ENCODE measurements at places on chromosomes 1 and 21. TPM values are rescaled to one million over a fixed set of nuclear protein-coding genes. Genes with fewer than 3 reads are reported as not detected.

DNA sequence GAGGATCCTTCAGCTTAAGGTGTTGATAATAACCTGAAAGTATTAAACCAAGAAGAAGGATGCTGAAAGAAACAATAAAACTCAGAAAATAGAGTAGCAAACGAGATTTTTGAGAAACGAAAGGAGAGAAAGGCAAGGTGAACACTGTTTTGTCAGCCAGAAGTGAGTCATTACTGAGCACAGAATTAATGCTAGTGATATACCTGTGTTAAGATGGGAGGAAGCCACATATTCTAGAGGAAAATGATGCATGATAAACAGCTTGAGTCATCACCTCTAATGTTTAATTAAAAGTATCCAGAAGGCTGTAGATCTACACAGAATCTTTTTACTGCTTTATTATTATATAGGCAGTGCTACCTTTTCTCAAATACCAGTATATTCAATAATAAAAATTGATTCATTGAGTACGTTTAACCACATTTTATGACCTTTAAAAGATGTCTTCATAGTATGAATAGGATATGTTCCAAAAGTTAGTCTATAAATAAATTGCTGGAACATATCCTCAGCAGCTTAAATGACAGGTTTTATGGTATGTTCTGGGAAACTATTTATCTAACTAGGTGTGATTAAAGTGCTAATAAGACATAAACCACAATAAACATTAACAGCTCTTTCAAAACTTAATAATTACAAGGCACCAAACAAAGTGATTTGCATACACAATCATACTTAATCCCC is 10.3 kb downstream of the SH3GLB1 start:
- DNase-seq: no peak

DNA sequence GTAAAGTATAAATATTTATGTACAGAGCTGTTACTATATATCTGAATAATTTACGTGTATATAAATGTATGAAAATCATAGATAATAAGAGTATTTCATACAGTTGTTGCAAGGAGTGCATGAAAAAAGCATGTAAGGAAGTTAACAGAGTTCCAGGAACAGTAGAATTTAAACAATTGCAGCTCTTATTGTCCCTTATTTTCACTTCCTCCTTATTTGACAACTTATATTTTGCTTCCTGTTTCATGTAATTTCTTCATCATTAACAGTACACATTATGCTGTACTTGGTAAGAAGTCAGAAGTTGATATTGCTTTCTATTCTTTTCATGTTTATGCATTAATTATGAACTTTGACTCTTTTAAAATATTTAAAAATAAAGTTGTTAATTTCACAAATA is 681.5 kb downstream of the LRRIQ3 start:
- no peak for DNase-seq

DNA sequence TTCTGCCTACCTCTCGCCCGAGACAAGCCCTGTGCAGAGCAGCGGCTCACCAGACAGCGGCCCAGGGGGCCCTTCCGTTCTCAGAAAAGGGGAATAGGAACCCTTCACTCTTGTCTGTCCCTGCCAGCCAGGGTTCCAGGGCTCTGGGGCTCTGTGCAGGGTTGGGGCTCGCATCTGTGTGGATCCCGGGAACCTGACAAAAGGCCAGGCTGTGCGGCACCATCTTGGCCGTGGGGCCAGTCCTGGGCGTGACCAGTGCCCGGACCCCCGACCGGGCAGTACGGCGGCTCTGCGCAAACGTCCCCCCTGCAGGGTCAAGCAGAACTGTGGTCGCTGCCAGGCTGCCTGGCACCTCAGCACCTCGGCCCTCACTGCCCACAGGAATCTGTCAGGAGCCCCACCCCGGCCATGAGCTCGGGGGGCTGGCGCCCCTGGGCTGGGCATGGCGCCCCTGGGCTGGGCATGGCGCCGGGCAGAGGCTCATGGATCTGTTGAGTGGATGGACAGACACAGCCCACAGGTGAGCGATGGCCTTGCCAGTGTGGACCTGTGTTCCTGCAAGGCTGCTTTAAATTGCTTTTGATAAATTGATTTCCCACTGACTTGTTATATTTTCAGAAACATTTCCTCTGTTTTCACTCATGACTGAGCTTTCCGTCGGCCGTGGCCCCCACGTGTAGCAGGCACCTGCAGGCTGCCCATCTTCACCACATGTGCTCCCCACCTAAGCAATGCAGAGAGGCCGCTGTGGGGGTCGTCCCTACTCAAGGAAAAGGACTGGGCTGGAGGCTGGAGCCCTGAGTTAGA is 59.0 kb downstream of the SLX9 start:
- no peak for DNase-seq

GRCh38 chr1:85174503-85174902 is 26.3 kb downstream of the SYDE2 start:
- DNase-seq: no peak

- no peak for DNase-seq
Observed at GRCh38 chr1:211738691-211739301, 63.4 kb upstream of the NEK2 start.

DNA sequence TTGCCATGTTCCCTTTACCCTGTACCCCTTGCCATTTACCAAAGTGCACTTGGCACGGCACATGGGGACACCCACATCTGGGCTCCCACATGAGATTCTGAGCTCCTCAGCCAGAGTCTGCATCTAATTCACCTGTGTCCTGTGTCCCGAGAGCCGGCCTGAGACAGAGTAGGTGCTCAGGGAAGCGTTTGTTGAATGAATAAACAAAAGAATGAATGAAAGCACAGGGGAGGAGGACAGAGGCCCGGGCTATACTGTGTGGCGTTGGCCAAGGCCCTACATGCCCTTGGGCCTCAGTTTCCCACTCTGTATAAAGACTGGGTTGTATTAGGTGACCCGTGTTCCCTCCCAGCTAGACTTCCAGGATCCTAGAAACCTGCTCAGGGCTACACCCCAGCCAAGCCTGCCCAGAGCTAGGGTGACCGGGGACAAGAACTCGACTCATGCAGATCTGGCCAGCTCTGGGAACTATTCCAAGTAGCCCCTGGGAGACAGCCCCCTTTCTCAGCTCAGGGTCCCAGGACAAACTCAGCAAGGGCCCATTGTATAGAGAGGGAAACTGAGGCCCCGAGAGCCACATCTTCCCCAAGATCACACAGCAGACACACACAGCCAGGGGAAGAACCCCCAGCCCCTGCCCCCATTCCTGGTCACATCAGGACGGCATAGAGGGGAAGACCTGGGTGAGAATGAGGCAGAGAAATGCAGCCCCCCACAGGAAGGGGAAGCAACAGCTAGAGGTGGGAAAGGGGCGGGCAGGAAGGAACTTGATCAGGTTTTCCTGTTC is 6.0 kb downstream of the EPHA2 start:
- no peak for DNase-seq

DNA sequence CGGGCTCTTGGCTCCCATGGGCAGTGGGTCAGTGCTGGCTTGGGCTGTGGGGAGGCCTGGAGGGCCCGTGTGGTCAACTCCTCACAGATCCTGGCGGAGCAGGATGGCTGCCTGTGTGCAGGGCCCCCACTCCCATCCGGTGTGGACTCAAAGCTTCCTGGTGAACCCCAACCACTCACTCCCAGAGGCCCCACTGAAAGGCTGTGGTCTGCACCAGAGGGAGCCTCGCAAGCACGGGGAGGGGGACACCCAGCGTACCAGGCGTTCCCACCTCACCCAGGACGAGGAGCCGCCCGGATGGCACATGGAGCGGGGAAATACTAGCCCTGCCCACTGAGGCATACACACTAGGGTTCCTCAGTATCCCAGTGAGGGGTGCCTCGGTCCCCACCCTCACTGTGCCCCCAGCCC is 75.4 kb upstream of the ACTRT2 start:
- no peak for DNase-seq

- no peak for DNase-seq
Observed at GRCh38 chr1:6859415-6860343, 74.4 kb downstream of the CAMTA1 start.

- no peak for DNase-seq
Observed at GRCh38 chr1:177585302-177586220, 384.3 kb downstream of the SEC16B start.

DNA sequence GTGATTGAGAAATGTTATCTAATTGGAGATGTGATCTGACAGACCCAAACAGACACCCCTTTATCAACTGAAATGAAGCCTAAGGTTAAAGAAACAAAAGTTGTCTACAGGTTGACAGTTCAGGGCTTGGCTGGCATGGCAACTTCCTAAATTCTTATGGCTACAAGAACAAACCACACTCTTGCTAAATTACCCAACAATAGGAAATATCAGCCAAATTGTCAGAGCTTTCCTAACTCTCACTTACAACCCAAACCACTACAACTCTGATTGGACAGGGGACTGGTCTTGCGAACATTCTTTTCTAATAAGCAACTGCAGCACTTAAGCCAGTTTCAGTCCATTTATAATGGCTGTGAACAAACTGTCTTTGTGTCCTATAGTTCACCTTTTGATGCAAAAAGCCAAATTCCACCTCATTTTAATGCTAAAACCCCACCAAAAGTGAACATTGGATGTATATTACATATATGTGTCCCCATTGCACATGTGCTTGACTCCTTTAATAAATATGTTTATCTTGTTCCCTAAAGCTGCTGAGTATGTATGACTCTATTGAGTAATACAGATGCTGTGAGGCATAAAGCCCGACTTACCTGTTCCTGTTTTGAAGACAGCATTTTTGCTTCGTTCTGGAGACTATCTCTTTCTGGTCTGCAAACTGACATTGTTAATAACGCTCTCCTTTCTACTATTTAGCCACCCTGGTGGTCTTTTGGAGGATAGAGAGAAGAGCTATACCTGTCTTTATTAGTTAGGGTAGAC is 101.3 kb upstream of the HMCN1 start:
- no peak for DNase-seq

DNA sequence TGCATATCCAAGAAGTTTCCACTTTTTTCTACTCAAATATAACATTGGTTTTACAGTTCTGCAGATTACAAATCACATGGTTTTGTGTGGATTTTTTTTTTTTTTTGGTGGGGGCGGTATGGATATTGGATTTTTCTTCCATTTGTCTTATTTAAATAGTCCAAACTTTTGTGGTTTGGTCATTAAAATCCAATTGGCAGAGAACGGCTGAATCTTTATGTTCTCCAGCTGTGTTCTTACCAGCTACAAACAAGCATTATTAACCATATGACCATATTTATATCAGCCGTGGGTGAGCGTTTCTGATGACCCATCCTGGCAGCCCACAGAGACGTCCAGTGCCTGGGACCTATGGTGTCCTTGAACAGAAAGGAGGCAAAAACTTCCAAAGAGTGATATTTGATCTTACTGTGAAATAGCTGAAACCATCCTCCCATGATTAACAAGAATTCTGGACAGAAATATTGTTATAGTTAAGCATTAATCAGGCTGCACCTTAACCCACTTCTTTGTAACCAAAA is 200.4 kb downstream of the LYPLAL1 start:
- no peak for DNase-seq

DNA sequence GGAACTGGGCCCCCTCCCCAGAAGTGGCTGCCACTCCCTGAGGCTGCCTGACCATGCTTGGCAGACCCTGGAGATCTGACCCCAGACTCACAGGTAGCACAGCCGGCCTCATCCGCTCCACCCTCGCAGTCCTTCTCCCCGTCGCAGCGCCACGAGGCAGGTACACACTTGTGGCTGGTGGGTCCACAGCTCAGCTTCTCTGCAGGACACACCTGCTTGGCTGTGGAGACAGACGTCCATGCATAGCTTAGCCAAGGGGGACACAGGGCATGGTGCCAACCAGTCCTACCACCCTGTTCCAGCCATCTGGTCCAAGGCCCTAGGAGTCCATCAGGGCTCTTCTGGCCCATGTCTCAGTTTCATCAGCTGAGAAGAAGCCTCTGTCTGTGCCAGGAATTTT is 42.2 kb upstream of the MAGOH start:
- no peak for DNase-seq

GRCh38 chr1:168842916-168843315 is 113.9 kb upstream of the DPT start:
- DNase-seq: no peak

DNA sequence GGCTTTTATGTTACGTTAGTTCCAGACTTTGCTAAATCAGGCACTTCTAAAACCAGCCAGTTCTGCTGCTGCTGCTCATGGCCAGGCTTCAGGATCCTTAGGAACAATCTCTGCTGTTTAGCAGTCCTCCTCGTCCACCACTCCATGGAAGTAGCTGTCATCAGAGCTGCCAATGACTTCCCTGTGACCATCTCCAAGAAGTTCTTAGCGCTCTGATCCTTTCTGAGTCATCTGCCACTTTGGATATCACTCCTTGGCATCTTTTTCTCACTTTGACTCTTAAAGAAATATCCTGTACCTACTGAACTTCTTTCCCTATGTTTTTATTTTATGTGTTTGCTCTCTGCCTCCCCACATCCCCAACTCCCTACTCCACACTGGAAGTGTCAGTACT is 14.7 kb upstream of the IRF2BP2 start:
- DNase-seq: no peak

DNA sequence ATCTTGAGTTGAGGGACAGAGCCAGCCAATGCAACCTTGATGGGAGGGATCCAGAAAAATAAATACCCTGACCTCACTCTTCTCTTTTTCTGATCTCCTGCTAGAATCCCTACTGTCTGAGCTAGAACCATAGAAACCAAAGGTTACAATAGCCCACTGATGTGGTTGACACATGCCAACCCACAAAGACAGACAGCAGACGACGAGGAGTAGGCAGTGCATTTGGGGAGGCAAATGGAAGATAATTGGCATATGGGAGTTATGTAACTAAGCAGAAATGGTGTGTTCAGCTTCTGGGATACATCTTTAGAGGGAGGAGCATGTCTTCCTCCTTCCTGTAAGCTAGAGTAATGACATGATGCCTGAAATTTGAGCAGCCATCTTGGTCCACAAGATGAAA is 171.7 kb upstream of the FGGY start:
- DNase-seq: no peak

GRCh38 chr1:110596312-110596711 is 9.8 kb downstream of the KCNA2 start:
- DNase-seq: no peak

GRCh38 chr1:152189657-152190442 is 30.8 kb upstream of the RPTN start:
- DNase-seq: peak; percentile 72

DNA sequence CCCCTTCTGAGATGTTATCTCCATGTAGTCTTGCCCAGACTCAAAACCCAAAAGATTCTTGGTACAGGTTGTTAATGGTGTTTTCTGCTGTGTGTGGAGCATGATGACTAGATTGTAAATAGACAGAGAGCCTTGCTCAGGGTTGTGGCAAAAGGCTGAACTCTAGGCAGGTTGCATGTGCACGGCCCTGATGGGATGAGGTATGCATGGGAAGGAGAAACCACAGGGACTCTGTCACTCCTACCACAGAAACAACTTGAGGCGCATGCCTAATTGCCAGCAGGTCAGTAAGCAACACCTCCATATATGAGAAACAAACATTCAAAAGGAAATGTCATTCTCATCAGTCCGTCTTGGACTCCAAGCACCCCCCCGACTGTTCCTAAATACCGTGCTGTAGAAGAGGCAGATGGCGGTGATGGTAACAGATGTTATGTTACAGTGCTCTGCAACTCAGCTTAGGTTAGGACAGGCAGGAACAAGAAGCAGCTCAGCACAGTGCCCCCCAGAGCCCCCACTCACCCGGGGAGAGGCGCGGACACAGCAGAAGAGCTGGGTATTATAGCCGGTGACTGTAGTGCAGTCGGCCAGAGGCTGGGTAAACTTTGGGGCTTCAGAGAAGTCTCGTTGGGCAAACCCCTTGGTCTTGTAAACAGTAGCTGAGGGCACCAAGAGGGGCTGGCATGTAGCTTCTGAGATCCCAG is 10.9 kb downstream of the MYBPHL start:
- DNase-seq: no peak

The TLR5 gene
- total RNA-seq: 3.5 TPM

The SLC25A34 gene
- 7.3 TPM for total RNA-seq

The TCHHL1 gene
- not detected for total RNA-seq

The CR1 gene
- 11.3 TPM for total RNA-seq

The SELE gene
- total RNA-seq: 3.6 TPM

The OR2G6 gene
- total RNA-seq: 0.03 TPM

The HTR1D gene
- not detected for total RNA-seq

The RAB13 gene
- 72.1 TPM for total RNA-seq

The RRP1 gene
- total RNA-seq: 14.9 TPM
